AG04449 (cell line): ENCODE measurements at places on chromosomes 6 and 20.

- DNase-seq, result no peak
These were observed 236.9 kb downstream of the ATXN1 start for GRCh38 chr6:16524380-16524707.

GRCh38 chr6:144395014-144395413, 109.9 kb downstream of the UTRN start:
- DNase-seq, result no peak

DNA sequence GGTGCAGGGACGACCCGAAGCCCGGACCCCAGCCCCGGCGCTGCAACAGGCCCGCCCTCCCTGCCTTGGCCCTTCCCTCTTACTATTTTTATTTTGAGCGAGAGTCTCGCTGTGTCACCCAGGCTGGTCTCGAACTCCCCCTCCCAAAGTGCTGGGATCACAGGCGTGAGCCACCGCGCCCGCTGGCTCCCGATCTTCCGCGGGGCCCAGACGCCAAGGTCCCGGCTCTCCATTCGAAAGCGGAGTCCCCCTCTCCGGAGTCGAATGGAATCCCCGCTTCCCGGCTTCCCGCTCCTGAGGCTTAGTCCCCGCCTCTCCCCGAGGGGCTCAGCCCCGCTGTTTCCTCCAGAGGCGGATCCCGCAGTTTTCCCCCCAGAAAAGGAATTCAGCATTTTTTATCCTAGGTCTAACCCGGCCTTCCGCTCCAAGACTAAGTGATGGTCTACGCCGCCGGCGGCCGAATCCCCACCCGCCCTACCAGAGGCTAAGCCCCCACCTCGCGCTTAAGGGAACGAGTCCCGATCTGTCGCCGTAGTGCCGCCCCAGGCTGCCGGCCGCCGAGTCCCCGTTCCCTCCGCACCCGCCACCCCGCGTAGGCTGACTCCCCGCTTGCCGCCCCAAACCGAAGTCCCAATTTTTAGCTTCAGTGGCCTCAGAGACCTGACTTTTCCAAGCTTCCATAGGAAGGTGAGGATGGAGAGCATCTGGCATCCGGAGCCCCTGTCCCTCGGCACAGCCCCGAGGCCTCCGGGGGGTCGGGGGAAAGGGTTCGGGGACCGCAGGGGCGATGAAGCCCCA, 11.5 kb upstream of the TMC2 start:
- no peak for DNase-seq

- DNase-seq, result no peak
These were observed 485.4 kb downstream of the CDKAL1 start for GRCh38 chr6:21019614-21020013.

GRCh38 chr20:35341366-35342028, 49.3 kb upstream of the FAM83C start:
- no peak for DNase-seq

DNA sequence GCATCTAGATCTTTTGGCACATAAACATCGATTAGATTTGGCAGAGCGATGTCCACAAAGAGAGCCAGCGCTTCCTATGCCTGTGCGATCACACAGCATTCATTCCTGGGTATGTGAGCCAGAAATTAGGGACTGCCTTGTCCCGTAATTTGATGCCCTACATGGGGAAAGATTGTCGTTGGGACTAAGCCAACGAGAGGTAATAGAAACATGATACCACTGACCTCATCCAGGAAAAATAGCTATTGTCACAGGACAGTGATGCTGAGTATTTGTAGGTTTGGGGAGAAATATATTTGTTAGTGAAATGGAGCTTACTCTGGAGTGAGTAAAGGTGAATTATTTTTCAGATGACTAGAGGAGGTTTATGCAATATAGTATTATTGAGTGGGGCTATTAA, 154.0 kb downstream of the TSHZ2 start:
- no peak for DNase-seq

DNA sequence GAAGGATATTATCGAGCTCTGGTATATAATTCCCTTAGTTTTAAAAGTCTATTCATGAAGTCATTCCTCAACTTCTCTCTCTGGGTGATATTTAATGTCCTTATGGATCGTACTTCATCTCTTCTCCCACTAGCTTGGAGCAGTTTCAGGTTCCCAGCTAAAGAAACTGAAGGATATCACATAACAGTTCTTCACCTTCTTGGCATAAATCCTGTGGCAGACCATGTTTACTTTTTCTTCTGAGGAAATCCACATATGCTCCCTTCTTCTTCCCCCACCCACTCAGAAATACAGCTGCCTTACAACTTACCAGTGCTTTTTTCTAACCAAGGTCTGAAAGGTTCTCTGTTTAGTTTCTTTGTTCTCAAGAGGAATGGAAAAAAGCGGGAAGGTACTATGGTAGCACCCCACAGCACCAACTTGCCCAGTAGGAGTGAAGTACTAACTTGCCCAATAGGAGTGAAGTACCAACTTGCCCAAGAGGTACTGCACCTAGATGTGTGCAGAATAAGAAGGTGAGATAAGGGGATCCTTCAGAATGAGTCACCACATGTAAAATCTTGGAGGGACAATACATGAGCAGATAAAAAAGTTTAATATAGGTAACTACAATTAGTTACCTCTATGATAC, 53.1 kb downstream of the TSPYL4 start:
- no peak for DNase-seq

GRCh38 chr6:36780442-36781177, 58.6 kb downstream of the CPNE5 start:
- DNase-seq, result no peak

DNA sequence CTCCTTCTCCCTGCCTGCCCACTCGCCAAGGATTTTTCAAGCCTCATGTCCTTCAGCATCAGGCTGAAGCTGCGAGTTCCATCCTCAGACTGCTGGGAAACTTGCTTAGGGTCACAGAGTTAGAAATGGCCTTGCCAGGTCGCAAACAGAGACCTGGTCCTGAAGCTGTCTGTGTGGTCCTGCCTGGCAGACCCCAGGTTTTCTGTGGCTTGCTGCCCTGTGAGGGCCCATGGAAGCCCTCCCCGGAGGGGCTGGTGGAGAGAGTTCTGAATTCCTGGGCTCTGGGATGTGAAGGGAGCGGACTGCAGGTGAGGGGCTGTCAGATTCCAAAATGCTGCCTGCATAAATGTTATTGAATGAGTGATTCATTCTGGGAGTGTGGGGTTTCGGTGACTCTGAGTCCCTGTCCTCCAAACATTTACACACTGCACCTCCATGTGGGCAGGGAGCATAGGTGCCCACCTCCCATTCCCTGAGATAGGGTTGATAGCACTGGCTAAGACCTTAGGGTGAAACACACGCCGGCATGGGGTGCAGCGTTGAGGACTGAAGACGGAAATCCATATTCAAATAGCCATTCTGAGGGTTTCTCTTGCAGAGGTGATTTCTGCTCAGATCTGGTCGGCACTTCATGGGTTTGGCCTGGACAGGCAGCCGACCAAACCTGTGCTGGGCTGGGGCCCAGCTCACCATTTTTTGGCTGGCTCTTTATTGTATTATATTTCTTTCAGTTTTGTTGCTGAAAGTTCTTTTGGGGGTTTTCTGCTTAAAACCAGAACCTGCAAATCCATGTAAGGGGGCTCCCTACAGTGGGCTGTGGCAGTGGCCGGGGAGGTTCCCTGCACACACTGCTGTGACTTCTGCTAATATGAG, 21.8 kb upstream of the IRF4 start:
- DNase-seq, result no peak

DNA sequence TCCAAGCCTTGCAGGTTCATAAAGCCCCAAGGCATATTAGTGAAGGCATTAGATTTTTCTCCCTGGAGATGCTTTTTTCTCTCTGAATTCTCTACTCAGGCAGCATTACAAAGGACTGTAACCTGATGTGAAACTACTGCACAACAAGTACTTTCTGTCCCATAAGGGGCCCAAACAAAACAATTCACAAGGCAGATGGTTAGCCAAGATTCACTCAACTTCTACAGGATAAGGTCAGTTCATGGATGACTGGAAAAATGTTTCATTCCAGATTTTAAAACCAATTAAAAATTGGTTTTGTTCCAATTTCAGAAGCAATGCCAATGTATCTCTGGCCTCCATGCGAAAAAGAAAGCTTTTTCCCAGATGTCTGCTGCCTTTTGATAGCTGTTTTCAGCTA, 181.8 kb downstream of the KHDC1L start:
- no peak for DNase-seq

- DNase-seq, result no peak
These were observed 5.1 kb upstream of the EPHA7 start for GRCh38 chr6:93424303-93425064.
